ENCODE measurements at places on chromosomes 6 and 20.

- DNase-seq = no peak
These were observed 44.6 kb upstream of the DDR1 start for GRCh38 chr6:30839671-30840070.

GRCh38 chr6:77466055-77466450 lies 2.8 kb upstream of the HTR1B start:
- DNase-seq = peak; percentile 22

DNA sequence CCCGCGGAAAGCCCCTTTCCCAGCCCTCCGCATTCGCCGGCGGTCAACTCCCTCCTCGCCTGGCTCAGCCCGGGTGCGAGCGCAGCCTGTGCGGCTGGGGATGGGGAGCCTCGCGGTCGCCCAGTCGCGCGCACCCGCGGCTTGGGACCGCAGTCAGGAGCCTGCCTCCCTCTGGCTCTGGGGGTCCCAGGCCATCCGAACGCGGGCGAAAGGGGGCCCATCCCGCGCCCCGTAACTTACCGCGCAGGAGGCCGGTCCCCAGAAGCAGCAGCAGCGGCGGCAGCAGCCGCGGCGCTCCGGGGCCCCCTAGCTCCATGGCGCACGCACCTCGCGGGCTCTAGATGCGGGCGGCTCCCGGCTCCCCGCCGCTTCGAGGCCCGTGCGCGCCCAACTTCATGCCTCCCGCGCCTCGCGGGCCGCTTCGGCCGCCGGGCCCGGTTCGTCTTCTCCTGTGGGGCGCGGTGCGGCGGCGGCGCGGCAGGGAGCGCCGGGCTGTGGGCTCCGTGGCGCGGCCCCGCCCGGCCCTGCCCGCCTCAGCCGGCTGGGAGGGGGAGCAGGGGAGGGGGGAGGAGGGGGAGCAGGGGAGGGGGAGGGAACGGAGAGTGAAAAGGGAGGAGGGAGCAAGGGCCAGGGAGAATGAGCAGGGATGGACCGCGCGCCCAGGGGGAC lies at the start of gene CHRNA4:
TSS of gene CHRNA4 (minus strand) at position 500 of the 669 bp plus-strand sequence. CDS start at position 316, 184 bp downstream.
- no peak for DNase-seq

- peak; percentile 2 for DNase-seq
These were observed 52.7 kb downstream of the CDH22 start for GRCh38 chr20:46255440-46256104.

DNA sequence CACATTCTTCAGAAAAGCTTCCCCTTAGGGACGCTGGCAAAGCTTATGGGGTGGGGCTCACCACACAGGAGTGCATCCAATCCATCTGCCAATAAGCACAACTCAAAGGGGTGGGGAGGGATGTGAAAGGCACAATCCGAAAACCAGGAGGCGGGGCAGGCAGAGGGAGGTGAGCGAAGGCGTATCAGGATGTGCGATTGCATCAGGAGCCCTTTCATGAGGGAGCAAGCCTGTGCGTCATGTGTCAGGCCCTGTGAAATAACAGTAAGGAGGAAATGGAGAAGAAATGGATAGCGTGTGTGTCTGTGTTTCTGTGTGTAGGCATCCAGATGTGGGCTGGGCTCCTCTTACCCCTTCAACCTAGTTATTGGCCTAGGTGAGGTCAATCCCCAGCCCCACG lies 382.4 kb upstream of the CDH4 start:
- no peak for DNase-seq

GRCh38 chr6:74057326-74057725 lies 361.3 kb downstream of the CD109 start:
- no peak for DNase-seq

DNA sequence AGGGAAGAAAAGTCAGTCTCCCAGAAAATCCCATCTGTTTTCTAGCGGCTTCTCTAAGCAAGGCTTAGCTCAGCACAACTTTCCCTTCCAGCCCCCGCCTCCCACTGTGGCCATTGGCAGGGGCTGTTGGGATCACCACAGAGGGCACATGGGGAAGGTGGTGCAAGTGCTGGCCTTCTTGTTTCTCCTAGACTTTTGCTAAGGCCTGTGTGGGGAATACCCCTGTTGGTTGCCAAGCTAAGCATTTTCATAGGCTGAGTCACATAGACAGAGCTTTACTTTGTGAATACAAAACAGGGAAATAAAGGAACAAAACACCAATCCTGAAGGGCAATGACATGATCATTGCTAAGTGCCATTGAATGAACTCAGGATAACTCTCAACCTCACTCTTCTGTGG lies 32.4 kb upstream of the TIAM2 start:
- no peak for DNase-seq

GRCh38 chr6:169800116-169800667 lies 48.8 kb downstream of the ERMARD start:
- DNase-seq = no peak

DNA sequence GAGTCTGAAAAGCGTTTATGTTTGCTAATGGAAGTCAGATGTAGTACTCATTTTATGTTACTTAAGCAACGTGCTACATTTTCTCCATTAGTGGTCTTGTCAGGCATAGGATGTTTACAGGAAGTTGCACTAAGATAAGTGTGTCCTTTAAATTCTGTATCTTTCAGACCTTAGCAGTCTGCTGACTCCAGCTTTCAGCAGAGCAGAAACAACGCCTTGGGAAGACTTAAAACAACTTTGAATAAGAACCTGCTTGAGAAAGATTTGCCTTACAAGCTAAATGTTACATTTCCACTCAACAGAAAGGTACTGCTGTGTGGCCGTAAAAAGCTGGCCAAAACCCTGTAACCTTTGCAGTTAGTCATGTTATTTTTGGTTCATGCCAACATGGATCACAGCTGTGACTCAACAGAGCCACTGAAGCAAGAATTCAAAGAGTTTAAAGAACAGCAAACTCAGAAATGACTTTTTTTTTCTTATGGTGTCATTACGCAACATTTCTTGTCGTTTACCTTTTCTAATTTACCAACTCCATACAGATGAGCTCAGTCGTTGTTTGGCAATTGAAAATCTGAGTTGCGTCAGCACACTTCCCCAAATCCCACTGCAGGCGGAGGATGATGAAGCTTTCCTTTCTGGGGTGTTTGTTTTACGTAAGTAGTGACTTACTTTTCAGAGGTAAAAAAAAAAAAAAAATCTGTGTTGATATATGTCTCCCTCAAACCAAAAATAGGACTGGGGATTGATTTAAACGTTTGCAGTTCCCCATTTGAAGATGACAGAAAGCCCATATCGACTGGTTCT lies 27.9 kb upstream of the BMP6 start:
- peak; percentile 3 for DNase-seq

GRCh38 chr20:25024171-25024570 lies 31.6 kb upstream of the APMAP start:
- DNase-seq = no peak

GRCh38 chr6:6724539-6725467 lies 136.3 kb downstream of the LY86 start:
- DNase-seq = peak; percentile 34

DNA sequence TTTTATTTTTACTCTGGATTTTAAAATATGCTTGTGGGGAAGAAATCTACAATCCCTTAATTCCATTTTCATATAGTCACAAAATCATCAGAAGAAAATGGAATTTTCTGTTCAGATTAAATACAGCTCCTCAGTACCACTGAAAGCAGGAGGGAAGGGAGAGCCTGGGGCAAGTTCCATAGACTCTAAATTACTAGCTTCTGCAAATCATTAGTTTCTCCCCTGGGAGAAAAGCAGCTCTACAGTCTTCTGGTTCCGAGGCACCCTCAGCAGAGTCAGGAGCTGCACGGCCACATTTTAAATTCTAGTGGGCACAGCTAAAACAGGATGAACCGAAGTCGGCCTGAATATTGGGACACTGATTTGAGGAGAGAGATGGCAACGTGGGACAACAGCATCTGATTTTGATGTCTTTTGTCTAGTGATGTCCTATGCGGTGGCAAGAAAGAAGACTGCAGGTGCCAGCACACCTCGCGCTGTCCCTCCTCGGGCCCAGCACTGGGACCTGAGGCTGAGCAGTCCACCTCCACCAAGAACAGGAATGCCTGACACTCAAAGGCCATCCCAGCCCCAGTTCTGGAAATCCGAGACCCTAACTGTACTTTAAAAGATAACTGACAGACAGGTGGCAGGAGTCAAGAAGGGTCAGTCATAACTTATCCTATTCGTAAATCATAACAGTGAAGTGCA lies 90.7 kb downstream of the FOXC1 start:
- DNase-seq = no peak

- no peak for DNase-seq
These were observed 67.3 kb downstream of the LY86 start for GRCh38 chr6:6655805-6656251.

GRCh38 chr6:56708810-56709597 lies 66.3 kb upstream of the DST start:
- peak; percentile 20 for DNase-seq

- no peak for DNase-seq
These were observed 33.7 kb downstream of the GCNT2 start for GRCh38 chr6:10554826-10555225.

DNA sequence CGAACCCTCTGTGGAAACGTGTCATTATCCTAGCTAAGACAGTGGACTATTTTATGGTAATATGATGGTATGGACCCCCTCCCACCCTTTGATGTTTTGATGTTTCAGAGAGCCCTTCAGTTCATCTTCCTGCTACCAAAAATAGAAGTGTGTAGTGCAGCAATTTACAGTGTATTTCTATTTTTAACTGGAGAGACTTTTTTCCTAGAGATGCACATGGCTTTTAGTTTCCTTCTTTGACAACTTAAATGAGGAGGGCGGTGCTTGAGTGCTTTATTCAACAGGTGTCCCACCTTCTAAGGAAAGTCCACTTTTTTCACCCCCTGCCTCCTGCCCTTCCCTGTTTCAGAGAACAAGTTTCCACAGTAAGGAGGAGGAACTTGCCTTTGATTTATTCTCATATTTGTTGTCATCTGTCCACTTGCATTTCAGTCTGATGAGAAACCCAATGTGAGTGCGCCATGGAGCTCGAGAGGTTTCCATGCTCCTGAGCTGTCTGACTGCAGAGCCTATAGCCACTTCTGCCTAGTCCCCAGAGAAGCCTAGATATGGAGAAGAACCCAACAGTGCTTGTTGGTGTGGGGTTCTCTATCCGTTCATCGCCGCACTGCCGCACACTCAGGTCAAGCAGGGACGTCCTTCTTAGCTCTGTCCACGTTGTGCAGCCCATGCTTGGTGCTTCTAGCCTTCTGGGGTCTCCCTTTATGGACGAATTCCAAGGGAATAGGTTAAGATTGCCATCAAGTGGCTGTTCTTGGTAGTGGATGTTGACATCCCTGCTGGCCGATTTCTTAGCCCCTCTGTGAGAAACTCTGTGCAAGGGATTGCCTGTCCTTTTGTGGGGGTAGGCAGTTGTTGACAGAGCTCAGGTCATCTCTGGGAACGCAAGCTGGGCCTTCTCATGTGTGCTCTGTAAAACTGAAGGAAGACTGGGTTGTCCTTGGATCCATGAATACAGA lies 144.2 kb downstream of the JARID2 start:
- peak; percentile 18 for DNase-seq

DNA sequence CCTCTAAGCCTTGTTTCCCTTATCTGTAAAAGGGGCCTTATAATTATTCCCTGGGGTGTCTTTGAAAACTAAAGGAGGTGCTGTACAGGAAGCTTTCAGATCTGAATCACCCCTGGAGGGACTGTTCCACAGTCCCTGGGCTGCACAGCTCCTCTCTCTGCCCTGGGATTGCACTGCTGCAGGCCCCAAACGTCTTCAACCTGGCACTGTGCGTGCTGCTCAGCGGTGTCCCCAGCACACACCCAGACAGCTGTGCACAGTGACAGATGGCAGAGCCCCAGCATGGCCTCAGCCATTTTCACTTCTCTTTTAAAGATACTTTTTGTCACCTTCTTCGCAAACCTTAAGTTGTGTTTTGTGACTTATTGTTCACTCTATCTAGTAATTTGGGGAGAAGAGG lies 50.7 kb upstream of the INSM1 start:
- DNase-seq = no peak

DNA sequence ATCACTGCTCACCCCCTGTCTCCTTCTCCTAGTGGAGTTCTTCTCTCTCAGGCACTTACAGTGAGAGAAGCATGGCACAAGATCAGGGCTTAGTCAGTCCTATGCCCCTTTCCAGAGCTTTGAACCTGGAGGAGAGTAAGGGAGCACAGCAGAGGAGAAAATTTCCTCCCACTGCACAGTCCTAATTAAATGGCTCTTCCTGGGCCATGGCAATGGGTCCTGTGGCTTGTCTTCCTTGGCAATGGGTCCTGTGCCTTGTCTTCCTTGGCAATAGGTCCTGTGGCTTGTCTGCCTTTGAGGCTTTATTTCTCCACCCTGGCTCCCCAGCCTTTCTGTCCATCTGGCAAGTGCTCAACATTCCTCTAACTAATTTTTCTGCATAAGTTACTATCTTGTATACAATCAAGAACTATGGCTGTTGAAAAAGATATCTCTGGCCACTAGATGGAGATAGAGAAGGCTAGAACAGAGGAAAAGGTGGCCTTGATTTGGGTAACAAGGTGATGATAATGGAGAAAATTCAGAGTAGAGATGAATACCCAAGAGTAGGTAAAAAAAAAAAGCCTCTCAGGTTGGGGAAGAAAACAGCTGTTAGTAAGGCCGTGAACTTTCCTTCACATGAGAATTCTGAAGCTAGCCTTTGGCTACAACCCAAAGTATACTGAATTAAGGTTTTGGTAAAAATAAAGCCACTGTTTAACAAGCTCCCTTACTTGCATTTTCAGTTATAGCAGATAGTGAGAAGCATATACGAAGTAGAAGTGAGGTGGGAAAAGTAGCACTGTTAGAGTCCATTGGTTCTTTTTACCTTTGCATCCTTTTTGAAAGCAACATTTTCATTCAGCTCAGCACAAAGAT lies 504.9 kb downstream of the DOK5 start:
- DNase-seq = no peak

- DNase-seq = no peak
These were observed 236.3 kb downstream of the HAO1 start for GRCh38 chr20:7703996-7704395.

GRCh38 chr6:134622382-134623173 lies 304.7 kb upstream of the SGK1 start:
- no peak for DNase-seq

- DNase-seq = peak; percentile 61
These were observed 698 bp upstream of the LRP11 start for GRCh38 chr6:149864578-149865535.

DNA sequence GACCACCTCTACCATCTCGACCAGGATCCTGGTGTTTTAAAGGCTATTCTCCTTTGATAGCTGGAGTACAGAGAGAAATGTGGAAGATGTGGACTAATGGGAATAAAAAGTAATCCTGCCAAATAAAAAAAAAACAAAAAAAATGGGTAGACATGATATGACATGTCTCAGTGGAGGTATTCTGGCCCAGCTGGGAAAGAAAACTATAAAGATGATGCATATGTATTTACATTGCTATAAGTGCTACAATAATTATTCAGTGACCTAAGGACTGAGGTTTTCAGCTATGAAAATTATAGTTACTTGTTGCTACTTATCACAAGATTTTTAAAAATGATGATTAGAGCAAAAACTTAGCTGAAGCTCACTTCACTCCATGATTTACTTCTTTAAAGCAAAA lies 101.1 kb downstream of the SIM1 start:
- DNase-seq = no peak
